NCI-H2081 (cell line): ENCODE measurements at places on chromosomes 4 and X.

DNA sequence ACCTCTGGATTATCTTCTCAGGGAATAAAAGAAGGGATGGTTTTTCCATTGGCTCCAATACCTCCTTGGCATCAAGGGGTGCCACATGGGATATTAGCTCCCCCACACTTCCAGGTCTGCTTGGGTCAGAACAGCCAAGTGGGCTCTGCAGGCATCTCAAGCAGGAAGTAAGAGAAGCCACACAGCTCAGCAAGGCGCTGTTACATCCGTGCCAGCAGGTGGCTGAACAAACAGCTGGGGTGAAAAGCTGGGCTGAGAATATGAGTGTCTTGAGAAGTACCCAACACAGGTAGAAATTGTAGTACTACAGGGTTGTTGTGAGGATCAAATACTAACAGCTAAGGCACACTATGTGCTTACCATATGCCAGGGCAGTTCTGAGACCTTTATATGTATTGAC is 76.7 kb upstream of the TMEM150C start:
- no peak for DNase-seq

- DNase-seq: no peak
Observed at GRCh38 chr4:7854697-7855370, 84.8 kb downstream of the AFAP1 start.

- peak; percentile 5 for DNase-seq
Observed at GRCh38 chrX:19535476-19535875, 20.2 kb upstream of the MAP3K15 start.

GRCh38 chrX:84479086-84479485 is 23.2 kb downstream of the HDX start:
- no peak for DNase-seq

- DNase-seq: no peak
Observed at GRCh38 chrX:129754056-129755024, 15.6 kb downstream of the XPNPEP2 start.

DNA sequence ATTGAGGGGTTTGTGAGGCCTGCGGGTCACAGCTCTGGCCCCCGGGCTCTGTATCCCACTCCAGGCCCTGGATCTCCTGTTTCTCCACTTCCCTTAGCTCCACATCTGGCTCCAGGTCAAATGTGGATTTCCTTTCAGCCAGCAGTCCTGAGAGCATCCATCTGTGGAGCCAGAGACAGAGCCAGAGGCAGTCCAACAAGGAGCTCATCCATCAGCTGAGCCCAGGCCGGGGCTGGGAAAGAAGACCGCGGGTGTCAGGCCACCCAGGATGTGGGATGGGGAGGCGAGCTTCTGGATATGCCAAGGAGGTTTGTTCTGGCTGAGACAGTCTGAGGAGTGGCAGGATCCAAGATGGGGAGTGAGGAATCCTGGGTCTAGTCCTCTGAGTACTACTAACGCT is 91.7 kb downstream of the EFNB1 start:
- DNase-seq: no peak

GRCh38 chrX:111123606-111124179 is 27.7 kb downstream of the PAK3 start:
- DNase-seq: no peak

- DNase-seq: peak; percentile 30
Observed at GRCh38 chr4:10006601-10007435, 14.5 kb downstream of the SLC2A9 start.

DNA sequence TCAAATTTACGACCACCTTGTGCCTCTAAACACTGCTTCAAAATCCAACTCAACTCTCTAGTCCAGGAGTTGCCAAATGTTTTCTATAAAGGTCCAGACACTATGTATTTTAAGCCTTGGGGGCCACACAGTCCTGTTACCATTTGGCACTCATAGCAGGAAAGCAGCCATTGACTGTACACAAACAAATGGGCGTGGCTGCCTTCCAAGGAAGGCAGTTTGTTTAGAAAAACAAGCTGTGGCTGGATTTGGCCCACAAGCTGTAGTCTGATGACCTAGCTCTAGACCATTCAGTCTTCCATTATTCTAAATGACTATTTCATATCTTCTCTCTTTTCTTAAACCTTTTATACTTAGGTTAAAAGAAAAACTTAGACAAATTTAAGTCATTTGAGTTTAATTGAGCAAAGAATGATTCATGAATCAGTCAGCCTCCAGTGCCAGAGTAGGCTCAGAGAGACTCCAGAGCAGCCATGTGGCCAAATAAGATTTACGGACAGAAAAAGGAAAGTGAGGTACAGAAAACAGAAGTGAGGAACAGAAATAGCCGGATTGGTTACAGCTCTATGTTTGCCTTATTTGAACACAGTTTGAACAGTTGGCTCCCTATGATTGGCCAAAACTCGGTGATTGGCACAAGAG is 825.8 kb upstream of the LCORL start:
- peak; percentile 34 for DNase-seq

DNA sequence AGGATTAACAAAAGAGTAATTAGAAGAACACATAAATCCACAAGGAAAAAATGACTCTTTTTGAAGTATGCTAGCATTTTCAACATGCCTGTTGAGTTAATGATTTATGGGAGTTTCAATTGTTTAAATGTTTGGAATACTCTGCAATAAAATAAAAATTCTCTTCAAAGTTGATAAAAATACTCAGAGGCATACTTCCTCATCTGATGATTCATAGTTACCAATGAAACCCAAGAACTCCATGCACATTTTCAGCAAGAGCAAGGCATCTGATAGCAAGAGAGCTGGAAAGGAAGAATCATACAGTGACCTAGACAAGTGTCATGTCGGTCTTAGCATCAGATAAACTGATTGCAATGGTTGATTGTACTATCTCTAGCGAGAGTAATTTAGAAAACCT is 443.7 kb upstream of the ATOH1 start:
- no peak for DNase-seq

GRCh38 chr4:77734928-77735327 is 84.2 kb downstream of the CNOT6L start:
- DNase-seq: no peak

DNA sequence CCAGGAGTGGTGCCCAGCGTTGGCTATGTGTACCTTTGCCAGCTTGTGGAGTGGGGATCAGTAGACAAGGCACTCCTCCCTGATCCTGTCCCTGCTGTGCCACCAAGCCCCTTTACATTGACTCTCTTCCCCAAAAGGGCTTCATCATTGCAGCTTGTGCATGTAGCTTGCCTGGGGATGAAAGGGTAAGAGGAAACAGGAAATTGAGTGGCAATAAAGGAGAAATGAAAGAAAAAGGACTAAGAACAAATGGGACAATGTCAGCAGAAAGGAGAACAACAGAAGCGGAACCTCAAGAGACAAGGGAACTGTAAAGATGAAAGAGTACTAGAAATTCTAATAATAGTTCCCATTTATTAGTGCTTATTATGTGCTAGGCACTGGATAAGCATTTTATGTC is 8.7 kb upstream of the IL13RA1 start:
- DNase-seq: no peak

GRCh38 chr4:87130985-87131703 is 89.3 kb downstream of the KLHL8 start:
- DNase-seq: no peak

- DNase-seq: no peak
Observed at GRCh38 chr4:30776451-30776850, 56.3 kb downstream of the PCDH7 start.

GRCh38 chr4:65600656-65601055 is 69.6 kb downstream of the EPHA5 start:
- DNase-seq: no peak

DNA sequence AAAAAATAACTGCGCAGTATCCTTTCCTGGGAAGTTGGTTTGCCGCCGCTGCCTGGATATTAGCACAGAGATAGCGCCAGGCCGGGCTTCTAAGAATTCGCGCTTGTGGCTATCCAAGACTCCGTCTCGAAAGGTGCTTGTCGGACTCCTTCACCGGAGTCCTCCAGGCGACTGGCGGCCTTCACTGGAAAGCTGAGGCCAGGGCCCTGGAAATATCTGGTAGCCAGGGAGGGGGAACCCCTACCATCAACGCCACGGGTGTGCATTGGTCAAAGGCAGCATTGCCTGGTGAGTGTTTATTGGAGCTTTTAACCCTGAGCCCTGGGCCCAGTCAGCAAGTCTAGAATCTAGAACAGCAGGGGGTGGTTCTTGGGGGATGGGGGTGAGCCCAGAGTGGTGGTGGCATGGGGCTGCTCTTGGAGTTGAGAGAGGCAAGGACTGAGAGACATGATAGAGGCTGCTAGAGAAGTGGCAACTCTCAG is 577 bp upstream of the PIM2 start:
- DNase-seq: no peak

DNA sequence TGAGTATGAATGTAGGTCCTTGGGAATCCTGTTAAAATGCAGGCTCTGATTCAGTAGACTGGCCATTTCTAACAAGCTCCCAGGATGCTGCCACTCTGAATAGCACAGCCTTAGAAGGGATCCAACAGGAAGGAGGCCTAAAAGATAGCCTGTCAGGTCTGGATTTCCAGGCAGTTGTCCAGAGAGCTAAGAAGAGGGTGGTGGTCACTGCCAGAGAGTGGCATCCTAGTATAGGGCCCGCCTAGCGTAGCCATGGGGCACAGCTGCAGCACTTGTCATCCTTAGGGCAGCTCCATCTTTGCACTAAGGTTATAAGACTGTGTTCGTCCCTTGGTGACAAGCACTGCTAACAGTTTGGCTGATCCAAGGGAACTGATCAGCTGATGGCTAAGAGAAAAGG is 20.5 kb upstream of the NUP54 start:
- DNase-seq: no peak

DNA sequence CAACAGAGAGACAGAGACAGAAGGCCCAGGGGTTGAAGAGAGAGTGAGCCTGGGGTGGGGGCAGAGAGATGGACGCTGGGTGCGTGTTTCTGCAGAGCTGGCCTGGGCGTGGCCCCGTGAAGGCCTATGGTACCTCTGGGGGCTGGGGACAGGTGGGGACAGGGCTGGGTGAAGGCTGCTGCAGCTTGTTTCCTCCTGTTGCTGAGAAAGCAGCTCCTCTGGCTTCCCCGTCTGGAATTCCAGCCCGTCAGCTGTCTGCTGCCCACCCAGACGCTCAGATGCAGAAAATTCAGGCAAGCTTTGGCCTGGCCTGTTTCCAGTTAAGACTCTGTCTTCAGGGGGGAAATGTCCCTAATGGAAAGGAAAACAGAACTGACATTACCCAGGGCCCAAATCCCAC is 76.8 kb upstream of the PSAPL1 start:
- no peak for DNase-seq

DNA sequence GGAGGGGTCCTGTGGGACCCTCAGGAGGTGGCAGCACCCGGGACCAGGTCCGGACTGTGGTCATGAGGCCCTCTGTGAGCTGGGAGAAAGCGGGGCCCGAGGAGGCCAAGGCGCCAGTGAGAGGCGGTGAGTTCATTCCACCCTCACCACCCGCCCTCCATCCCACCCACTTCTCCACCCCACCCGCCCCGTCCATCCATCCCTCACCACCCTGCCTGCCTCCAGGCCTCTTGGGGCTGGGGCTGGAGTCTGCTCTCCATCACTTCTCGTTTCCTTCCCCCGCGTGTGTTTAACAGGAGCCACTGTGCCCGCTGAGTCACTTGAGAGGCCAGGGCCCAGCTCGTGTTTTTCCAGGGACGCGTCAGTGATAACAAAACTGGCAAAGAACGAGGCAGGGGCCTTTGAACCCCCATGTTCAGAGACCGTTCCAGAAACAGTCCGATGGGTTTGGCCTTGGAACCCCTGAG is 6.2 kb downstream of the SH3TC1 start:
- no peak for DNase-seq

DNA sequence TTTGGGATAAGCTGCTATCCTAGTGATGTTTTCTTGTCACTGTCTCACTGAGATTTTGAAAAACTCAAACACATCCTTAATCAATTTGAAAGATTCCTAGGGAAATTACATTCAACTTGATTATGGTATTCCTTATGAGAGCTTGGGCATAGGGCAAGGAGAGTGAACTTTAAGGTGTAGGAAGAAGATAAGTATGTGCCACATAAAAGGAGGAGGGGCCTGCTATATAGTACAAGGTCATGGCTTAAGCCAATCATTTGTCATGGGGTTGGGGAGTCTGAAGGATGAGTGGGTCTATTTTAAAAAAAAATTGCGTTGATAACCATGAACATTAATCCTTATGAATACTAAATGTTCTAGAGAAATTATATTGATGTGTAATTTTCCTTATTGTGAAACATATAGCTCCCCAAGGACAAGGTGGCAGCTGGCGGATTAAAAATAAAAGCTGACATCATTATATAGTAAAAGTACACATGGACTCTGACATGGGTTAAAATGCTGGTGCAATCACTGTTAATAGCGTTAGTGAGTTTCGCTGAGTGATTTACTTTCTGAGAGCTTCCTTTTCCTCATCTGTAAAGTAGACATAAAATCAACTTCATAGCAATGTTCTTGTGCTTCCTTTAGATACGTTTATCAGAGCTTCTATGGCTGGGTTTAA is 17.4 kb downstream of the GALNT7 start:
- peak; percentile 42 for DNase-seq

GRCh38 chr4:93760284-93760683 is 68.3 kb upstream of the ATOH1 start:
- DNase-seq: no peak

GRCh38 chr4:12658146-12658545 is 826.0 kb downstream of the RAB28 start:
- DNase-seq: no peak

- DNase-seq: no peak
Observed at GRCh38 chr4:187504974-187505797, 490.4 kb upstream of the ZFP42 start.

DNA sequence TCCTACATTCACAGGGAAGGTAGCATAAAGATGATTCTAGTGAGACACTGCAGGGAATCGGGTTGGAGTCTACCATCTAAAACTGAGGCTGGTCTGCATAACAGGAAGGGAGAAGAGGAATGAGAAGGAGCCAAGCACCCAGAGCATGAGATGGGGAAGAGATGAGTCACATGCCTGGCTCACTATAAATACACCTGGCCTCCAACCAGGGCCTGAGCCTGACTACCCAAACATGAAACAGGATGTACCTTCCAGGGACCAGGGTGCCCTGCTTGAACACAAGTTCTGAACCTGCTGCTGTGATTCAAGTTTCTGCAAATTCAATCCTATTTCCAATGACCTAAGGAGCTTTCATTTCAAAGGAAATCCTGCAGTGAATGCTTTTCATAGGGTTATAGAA is 24.9 kb downstream of the CD99L2 start:
- no peak for DNase-seq

DNA sequence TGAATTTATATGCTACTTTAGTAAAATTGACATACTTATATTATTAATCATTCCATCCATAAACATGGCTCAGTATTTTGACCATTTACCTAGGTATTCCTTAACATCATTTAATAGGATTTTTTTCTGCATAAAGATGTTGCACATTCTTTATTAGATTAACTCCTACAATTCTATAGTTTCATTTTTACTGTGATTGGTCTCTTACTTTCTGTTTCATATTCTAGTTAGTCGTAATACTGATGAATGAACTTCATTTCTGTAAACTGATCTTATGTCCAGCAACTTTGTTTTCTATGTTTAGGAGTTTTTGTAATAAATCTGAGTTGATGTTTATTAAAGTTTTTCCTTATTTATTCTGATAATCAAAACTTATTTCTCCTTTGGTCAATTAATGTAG is 278.2 kb upstream of the CXXC4 start:
- DNase-seq: no peak

DNA sequence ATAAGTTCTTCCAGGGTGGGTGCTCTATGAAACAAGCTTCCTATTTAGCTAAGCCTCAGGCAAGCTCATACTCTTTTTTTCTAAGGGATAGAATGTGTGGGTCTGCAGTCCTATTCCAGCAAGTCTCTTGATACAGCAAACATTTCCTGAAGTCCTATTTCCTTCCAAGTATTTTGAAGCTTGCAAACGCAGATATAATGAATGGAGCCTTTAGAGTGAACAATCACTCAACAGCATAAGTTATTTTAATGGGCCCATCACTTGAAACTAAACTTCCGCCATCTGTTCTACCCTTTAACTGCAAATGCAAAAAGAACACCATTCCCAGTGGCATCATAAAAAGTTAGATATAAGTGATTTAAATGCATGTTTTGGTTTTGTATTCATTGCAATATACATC is 108.3 kb upstream of the TAPT1 start:
- no peak for DNase-seq
